ENCODE measurements at places on chromosomes 2 and 18.

GRCh38 chr18:51163543-51163942, 33.9 kb downstream of the MEX3C start:
- DNase-seq, result no peak

- DNase-seq, result no peak
Observed at GRCh38 chr2:57182916-57183315, 863.7 kb upstream of the VRK2 start.

DNA sequence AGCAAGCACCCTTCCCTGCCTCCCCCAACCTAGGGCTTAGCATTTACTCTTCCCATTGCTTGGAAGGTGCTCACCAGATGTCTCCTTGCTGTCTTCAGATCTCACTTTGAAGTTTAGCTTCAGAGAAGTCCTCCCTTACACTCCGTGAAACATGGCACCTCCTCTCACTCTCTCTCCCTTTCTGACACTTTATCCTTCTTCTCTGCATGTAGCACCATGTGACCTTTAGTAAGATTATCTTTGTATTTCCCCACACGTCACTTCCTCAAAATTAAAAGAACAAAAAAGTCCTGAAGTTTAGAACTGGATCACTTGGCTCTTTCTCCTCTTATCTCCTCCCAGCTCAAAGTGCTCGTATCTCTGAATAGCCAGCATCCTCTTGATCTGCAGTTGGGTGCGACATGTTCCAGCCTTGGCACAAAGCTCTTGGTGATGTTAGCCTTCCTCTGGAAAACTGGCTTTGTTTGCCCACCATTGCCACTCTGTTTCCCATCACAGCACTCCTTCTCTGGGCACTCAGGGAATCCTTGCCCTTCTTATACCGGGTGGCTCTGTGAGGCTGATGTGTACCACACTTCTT, 40.6 kb upstream of the EPAS1 start:
- DNase-seq, result no peak

GRCh38 chr2:96525211-96525507, 11.4 kb upstream of the ARID5A start:
- DNase-seq, result no peak

DNA sequence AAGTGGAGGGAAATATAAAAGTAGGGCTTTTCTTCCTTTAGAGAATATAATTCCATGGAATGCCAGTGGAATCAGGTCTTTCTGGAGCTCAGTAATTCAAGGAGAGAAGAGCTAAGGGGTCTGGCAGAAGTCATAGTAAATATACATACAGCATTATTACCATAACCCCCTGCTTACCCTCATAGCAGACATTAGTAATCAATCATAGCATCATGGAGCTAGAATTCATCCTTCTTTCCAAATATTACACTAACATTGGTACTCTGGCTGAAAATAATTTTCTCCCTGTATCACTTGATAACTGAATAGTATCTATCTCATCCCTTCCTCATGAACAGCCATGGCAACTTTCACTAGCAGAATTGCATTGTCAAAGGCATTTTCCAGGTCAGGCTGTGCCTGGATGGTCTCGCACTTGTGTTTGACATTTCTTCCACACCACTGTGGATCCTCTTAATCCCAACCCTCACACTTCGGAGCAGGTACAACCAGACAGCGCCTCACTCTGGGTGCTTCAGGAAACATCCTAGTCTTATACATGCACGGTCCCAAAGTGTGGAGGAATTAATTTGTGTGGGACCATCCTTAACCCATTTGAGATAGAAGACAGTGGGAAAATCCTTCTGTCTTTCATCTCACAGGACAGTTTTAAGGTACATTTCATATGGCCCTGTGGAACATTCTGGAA, 84.2 kb upstream of the SEC11C start:
- no peak for DNase-seq

DNA sequence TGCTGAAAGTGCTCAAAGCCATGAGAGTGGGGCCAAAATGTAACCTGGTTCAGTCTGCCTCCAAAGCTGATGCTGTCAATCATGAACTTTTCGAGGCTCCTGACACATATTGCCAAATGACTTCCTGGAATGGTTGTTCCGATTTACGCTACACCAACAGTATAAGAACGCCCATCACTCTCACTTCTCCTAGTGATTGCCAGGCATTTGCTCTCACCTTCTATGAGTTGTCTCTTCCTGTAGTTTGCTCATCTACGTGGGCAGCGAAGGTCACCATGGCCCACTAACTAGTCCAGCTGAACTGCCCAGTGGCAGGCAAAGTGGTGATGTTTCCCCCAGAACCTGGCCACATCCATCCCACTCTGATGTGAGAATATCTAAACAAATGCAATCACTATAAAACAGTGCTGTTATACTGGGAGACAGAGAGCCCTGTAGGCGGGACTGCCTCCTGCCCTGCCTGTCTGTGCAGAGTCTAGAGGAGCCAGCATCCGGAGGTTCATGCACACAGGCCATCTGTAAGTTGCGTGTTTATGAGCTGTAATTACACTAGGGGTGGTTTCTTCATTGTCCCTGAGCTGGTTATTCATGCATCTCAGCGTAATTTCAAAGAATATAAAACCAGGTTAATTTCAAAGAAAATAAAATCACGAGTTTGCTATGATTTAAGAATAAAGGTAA, 8.8 kb upstream of the CABLES1 start:
- no peak for DNase-seq

- no peak for DNase-seq
Observed at GRCh38 chr18:54215069-54215468, 9.4 kb downstream of the MBD2 start.

GRCh38 chr18:68428661-68429060, 286.2 kb downstream of the TMX3 start:
- no peak for DNase-seq

DNA sequence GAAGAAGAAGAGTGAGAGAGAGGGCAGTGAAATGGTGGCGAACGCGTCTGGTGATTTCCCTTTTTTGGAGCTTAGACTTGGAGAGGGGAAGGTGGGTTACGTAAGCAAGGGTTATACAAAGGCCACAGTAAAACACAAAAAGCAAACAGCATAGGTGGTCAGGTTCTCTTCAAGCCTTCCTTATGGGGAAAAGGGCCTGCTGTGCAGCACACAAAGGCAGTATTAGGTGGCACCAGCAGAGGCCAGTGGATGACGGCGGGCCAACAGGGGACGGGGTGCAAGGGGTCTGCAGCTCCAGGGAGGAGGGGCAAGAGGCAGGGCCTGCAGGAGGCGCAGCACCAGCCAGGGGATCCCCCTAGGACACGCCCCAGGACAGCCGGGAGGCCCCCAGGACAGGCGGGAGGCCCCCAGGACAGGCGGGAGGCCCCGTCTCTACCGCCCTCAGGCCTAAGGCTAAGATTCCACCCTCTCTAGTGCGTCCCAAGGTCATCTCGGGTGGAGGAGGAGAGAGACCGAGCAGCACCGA, 32.6 kb upstream of the NPC1 start:
- DNase-seq, result no peak

GRCh38 chr18:31659576-31660177, 24.7 kb downstream of the B4GALT6 start:
- no peak for DNase-seq

GRCh38 chr2:17821080-17821479, 4.8 kb downstream of the MSGN1 start:
- no peak for DNase-seq

GRCh38 chr2:43685357-43685756, 9.1 kb upstream of the C1GALT1C1L start:
- no peak for DNase-seq

- DNase-seq, result no peak
Observed at GRCh38 chr18:69817335-69817940, 130.2 kb downstream of the CD226 start.

DNA sequence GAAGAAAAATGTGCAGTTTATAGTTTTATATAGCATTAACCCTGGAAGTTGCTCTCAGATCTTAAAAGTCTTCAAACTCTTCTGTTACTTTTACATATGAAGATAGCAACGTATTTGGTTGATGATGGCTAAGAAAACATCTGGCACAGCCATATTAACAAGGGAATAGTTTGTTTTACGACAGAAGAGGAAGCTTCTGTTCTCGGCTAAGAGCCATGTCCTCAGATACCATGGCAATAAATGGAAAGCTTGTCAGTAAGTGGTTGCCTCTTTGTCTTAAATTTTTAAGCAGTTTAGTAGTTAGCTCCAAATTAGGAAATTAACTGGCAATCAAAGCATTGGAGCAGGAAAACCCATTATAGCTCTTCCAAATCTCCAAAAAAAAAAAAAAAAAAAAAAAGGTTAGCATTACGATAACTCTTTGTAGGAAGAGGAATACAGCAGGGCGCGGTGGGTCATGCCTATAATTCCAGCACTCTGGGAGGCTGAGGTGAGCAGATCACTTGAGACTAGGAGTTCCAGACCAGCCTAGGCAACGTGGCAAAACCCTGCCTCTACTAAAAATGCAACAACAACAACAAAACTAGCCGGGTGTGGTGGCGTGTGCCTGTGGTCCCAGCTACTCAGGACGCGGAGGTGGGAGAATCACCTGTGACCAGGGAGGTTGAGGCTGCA, 4.5 kb upstream of the STON1 start:
- no peak for DNase-seq

- no peak for DNase-seq
Observed at GRCh38 chr18:76866666-76867065, 44.3 kb downstream of the ZNF236 start.

GRCh38 chr2:119421741-119422140, 9.9 kb upstream of the TMEM37 start:
- DNase-seq, result no peak

GRCh38 chr2:240128608-240129145, 7.4 kb downstream of the COPS9 start:
- peak; percentile 29 for DNase-seq

- no peak for DNase-seq
Observed at GRCh38 chr2:143708682-143709081, 579.5 kb downstream of the ARHGAP15 start.

- DNase-seq, result no peak
Observed at GRCh38 chr2:60926741-60927552, 45.6 kb downstream of the REL start.

- DNase-seq, result peak; percentile 61
Observed at GRCh38 chr2:15808204-15808910, 132.0 kb upstream of the MYCN start.

GRCh38 chr2:177778472-177778871, 294.1 kb downstream of the PDE11A start:
- no peak for DNase-seq

GRCh38 chr18:73696698-73697097, 450.9 kb downstream of the FBXO15 start:
- DNase-seq, result no peak

- no peak for DNase-seq
Observed at GRCh38 chr2:86368161-86368824, 30.9 kb upstream of the REEP1 start.

DNA sequence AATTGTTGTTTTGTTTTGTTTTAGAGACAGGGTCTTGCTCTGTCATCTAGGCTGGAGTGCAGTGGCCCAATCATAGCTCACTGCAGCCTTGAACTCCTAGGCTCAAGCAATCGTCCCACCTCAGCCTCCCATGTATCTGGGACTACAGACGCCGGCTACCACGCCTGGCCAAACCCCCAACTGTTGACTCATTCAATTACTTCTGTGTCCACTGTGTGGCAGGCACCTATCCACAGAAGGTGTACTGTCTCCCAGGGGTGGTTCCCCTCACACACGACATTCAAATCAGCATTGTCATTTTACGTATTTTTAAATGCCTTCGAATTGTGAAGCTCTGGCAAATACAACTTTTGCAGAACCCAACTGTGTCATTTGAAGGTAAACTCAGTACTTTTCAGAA, 188.0 kb upstream of the REV1 start:
- DNase-seq, result no peak

DNA sequence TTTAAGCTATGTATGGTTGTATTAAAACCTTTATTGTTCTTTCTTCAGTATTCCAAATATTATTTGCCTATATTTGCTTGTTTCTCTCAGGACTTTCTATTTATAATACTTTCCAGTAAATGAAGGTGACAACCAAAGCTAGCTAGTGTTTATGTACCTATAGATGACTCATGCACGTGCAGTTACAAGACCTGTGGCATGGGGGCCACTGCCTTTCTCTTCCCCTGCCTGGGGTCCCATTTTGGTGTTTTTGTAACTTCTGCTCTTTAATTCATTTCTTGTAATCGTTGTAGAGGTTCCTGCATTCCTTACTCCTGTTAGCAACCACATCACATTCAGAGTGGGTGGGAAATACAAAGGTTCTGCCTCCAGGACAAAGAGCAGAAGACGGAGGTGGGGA, 364.6 kb downstream of the PTPRM start:
- no peak for DNase-seq

DNA sequence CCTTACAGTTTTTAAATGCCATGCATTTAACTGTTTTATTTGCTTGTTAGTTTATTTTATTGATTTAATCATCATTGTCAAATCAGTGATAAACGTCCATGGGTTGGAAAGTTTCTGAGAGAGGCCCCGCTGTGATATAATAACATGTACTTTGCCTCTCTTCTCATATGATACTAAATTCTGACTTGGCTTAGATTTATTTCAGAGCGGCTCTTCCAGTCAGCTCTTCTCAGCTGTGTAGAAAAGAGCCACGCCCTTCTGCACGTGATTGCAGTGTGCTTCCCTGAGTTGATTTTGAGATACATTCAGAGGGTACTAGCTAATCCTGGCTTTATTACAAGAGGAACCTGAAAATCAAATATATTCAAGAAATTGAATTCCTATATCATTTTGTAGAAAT, 218.6 kb downstream of the KCNE4 start:
- DNase-seq, result no peak

GRCh38 chr2:174680221-174680620, 82.6 kb upstream of the WIPF1 start:
- no peak for DNase-seq

DNA sequence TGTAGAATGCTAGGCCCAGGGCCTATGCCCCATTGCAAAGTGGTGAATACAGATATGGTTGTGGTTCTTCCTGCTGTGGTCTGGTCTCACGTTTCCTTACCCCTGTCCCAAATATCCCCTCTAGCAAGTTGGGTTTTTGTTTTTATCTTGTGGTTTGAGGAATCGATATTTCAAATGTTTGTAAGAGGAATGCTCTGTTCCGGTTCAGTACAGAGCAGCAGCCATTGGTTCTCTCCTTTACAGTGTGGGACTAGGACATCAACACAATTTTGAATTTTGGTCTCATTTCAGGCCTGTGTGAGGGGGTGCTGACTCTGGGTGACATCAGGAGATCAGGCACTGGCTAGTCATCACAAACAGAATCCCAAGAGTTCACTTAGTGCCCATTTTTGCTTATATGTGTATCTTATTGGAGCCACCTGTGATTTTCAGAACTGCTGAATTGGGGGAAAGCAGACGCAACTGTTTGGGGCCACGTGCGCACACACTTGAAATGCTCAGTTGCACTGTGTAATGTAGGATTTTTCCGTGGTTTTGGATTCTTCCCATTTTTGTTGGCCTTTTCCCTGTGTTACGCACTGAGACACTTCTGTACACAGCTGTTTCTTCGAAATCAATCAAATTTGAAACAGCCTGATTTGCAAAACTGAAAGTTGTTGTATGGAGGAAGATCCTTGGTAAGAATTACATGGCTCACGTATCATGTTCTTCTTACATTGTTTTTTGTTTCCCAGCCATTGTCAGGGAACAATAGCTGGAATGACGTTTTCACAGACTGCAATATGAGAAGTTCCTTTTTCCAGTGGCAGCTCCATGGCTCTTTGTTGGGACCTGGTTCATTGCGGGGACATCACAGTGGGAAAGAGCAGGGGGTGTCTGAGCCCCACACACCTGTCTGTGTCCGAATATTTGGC, 8.6 kb downstream of the SH3BP4 start:
- peak; percentile 51 for DNase-seq

DNA sequence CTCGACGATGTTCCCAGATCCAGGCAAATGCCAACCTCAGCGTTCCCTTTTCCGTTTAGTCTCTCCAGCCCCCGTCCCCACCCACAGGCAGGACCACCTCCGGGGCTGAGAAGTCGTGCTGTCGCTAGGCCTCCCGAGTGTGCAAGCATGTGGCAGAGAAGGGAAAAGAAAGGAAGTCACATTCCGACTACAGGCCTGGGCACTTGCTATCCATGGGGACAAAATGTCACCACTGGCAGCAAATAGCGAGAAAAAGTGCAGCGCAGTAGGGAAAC, 420 bp downstream of the PIGN start:
- no peak for DNase-seq

Measured in right forelimb (tissue), 1 donor.